ENCODE measurements at places on chromosomes 7 and 10.
A peak's percentile ranks its signal among the peaks of the same experiment; 100 is the strongest.

DNA sequence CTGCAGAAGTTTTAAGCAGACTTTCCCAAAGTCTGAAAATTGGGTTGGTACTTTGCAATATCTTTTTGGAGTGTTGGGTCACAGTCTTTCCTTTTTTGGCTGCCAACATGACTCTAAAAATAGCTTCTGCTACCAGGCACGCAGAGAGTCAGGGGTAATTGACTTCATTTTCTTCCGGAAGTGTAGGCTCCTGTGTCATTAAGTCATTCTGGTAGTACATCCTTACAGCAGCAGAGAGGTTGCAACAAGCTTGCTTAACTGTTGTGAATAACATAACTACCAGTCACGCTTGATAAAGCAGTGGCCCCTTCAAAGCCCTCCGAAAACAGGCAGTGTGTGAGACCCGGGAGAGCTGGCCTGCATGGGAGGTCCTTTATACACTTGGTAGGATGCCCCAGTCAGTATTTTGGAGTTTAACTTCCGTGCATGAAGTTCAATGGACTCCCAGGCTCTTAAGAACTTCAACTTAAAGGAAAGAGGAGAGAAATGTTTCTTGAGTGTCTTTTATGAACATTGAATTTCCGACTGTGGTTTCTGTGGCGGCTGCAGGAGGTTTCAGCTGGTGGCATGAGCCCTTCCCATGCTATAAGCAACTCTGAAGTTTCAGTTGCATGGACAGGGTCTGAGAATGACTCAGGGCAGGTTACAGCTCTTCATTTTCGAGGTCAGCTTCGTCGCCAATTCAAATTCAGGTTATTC lies 310.7 kb downstream of the GALNT17 start:
- no peak for DNase-seq

DNA sequence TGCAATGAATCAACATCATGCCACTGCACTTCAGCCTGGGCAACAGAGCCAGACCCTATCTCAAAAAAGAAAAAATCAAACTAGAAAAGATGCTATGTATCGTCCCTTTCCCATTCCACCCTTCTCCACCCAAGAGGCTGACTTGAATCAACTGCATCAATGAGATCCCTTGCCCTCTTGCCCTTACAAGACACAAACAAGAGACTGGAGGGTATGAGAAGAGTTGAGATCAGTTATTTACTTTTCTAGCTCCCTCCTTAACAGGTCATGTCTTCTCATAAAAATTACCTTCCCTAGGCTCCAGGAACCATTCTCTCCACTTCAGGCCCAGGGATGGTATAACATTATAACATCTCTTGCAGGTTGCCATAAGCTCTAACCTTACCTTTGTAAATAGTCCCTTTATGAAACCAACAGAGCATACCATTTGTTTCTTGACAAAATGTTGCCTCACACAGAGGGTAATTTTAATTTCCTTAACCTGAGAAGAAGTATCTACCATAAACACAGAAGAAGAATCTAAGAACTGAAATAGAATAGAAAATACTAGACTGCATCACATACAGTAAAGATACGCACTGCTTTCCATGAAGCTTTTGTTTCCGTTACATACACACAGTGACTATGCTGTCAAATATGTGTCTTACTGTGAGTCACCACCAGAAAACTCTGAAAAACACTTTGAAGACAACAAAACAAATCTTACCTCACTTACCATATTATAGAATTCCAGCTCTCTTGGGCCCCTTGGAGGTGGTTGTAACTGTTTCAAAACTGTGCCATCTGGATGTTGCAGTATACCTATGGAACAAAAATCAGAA lies 30.5 kb downstream of the IPMK start:
- no peak for DNase-seq

DNA sequence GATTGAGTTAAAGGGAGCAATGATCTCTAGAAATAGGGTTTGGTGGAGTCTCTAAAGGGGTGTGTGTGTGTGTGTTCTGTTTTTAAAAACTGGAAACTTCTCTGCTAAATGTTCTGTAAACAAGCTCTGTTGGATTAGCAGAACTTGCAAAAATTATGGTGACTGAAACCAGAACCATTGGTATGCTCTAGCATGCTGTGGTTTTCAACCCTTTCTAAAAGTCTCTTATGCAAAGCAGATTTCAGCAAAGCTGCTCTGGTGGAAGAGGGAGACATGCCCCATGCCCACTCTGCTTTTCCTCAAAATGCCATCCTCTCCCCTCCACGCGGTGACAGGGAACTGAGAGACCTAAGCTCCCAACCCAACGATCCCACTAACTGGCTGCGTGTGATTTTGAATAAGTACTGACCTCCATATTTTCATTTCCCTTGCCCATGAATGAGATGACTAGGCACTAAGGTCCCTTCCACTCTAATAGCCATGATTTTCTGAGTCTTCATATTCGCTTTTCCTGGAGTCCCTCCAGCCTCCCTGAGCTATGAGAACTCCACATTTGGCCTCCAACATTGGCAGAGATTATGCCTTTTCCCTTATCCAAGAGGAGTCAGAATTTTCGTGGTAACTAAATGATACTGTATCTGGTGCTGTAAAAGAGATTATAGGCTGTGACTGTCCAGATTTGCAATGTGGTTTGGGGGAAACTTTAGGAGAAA lies 117.3 kb upstream of the PALS2 start:
- no peak for DNase-seq

- DNase-seq = no peak
Observed at GRCh38 chr7:121366852-121367431, 29.2 kb downstream of the FAM3C start.

DNA sequence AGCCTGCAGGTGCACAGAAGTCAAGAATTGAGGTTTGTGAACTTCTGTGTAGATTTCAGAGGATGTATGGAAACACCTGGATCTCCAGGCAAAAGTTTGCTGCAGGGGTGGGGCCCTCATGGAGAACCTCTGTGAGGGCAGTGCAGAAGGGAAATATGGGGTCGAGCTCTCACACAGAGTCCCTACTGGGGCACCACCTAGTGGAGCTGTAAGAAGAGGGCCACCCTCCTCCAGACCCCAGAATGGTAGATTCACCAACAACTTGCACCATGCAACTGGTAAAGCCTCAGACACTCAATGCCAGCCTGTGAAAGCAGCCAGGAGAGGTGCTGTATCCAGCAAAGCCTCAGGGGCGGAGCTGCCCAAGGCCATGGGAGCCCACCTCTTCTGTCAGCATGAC lies 205.8 kb downstream of the CCSER2 start:
- no peak for DNase-seq

GRCh38 chr10:117159390-117159789 lies 21.3 kb upstream of the VAX1 start:
- no peak for DNase-seq

GRCh38 chr10:129546106-129546505 lies 79.1 kb downstream of the MGMT start:
- no peak for DNase-seq

DNA sequence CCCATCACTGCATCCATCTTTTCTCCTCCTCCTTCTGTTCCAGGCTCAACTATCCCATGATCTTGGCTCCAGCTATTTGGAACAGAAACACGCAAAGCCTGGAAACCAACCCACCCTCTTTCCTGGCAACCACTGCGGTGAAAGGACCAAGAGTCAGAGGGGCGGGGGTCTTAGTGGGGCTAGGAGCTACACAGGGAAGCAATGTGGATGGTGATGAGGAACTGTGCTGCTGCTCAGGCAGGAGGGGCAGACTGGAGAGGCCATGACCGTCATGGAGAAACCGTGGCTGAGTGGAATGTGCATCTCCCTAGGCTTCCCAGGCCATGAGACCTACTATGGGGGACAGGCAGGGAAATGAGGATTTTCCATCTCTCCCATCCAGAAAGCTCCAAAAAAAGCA lies 25.6 kb downstream of the PLAC9 start:
- DNase-seq = no peak

DNA sequence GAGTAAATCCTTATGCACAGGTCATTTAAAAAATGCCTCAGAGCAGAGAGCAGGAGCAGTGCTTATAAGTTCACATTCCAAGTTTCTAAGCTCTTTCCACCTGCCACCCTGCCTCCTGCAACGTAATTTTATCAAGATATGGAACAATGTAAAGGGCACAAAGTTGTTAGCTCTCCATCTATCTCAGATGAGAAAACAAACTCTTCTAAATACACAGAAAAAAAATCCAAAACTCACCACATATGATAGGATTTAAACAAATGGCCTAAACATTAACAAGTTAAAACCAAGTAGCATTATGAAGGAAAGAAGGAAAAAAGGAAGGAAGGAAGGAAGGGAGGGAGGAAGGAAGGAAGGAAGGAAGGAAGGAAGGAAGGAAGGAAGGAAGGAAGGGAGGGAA lies 1132.8 kb downstream of the GRM8 start:
- DNase-seq = no peak

DNA sequence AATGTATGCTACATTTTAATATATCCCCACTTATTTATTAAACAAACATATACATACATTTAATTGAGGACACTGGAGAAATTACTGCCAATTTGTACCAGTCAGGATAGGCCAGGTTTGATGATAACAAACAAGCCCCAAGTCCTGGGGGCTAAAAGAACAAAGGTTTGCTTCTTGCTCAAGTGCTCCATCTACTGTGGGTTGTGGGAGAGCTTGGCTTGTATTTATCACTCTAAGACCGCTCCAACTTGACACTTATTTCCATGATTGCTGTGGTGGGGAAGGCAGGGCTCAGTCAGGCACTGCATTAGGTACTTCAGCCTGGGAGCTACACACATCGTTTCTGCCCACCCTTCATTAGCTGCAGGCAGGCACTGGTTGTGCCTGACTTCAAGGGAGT lies 136.6 kb upstream of the ZNF32 start:
- no peak for DNase-seq

- peak; percentile 62 for DNase-seq
Observed at GRCh38 chr10:119103903-119104653, at the start of gene DENND10. TSS of gene DENND10 (plus strand) at chr10:119104113. CDS start at chr10:119104143, 30 bp downstream.

DNA sequence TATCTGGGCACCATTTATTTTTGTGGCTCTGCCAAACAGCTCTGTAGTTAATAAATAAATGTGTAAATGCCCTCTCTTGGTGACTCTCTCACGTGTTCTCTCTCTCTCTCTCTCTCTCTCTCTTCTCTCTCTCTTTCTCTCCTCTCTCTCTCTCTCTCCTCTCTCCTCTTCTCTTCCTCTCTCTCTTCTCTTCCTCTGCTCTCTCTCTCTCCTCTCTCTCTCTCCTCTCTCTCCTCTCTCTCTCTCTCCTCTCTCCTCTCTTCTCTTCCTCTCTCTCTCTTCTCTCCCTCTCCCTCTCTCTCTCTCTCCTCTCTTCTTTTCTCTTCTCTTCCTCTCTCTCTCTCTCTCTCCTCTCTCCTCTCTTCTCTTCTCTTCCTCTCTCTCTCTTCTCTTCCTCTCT lies 145.8 kb upstream of the TMEM72 start:
- DNase-seq = no peak

GRCh38 chr7:43072530-43072929 lies 39.9 kb upstream of the HECW1 start:
- no peak for DNase-seq

GRCh38 chr10:2210088-2210487 lies 472.8 kb upstream of the ADARB2 start:
- DNase-seq = no peak

DNA sequence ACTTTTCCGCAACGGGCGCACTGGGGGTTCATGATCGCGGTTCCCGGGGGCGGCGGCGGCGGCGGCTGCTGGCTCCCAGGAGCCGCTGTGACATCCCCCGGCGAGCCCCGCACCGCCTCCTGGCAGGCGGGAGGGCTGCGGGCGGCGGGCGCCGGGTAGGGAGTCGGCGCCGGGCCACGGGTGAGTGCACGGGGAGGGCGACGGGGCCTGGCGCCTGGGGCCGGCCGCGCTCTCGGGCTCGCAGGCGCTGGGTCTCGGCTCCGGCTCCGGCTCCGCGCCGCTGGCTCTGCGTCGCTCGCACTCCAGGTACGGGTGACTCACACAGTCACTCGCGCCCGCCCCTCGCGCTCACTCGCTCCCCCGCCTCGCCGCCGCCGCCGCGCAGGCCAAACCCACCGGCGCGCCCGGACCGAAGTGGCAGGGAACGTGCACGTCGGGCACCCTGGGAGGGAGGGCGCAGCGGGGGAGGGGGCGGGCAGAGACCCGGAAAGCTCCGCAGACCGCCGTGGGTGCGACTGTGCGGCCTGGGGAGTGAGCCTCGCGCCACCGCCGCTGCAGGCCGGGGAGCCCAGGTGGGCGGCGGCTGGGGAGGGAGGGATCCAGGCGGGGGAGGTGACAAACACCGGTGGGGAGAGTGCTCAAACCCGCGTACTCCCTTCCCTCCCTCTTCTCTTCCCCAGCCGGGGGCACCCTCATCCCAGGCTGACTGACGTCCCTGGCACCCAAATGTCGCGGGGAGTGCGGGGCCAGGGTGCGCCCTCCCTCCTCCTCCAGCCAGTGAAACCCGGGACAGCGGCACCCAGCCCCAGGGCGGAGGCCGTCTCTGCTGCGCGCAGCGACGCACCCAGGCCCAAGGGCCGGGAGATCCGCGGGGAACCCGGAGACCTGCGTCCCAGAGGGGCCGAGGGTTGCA lies 276.9 kb upstream of the NEBL start:
- DNase-seq = no peak

GRCh38 chr7:105794741-105795729 lies 81.4 kb downstream of the ATXN7L1 start:
- DNase-seq = no peak

DNA sequence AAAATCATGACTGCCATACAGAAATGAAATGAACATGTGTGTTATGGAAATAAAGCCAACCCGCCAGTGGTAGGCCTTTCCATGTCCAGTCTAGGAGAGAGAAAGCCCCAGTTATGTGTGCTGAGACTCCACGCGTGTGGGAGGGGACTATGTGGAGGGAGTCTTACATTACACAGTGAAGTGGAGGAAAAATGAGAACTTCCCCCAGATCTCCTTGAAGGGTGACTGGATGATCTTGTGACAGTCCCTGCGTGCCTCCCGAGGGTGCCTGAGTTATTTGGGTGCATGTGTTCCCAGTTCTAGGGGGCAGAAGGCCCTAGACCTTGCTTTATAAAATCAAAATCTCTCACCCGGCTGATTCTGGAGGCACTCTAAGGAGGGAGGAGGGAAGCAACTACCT lies 24.2 kb downstream of the UPP1 start:
- no peak for DNase-seq

DNA sequence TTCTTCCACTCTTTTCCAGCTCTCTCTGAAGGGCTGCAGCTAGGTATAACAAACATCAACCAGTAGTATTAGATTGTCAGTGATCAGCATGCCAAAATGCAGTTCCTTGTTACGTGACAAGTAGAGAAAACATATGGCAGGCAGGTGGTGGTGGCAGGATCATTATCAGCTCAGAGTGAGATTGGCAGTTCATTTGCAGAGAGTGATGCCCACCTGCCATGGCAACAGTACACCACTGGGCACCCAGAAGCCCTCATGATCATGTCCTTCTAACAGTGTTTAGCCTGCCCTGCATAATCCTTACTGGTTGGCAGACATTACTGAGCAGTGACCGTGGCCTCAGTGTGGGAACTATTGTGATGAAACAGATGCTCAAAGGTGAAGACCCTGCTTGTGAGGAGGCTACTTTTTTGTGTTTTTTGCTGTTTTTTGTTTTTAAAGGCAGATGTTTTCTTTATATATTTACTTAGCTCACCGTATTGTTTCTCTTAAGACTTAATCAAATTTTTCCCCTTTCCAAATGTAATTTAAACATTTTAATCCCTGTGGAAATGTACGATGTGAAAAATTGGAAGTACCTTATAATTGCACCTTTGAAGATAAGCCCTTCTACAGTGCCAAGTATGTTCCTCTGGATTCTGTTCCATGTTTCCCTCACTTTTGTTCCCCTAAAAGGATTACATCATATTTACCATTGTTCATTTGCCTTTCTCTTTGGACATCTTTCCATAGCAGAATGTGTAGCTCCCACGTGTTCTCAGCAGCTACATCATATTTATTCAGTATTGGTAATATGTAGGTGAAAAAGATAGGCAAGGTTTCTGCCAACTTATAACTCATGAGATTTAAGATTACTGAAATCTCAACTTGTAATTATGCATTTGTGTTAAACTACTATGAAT lies 179.6 kb downstream of the SND1 start:
- DNase-seq = no peak

- no peak for DNase-seq
Observed at GRCh38 chr7:88942815-88943501, 147.4 kb upstream of the TEX47 start.

Measured in activated naive CD4-positive, alpha-beta T cell (primary cell).